ELF-1 (cell line): ENCODE measurements at places on chromosomes 6 and 20.

DNA sequence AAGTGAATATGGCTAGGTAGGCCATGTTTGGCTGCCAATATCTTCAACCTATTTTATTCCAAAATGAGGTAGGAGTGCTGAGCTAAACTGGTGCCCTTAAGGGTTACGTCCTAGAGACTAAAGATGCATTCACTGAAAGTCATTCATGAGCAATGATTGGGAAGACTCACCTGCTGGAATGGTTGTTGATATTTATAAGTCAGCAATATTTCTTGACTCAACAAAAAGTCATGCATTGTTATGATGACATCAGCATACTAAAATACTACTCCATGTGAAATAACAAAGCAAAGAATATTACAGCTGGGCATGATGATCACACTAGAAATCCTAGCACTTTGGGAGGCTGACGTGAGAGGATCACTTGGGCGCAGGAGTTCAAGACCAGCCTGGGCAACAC, 17.6 kb upstream of the NUP153 start:
- DNase-seq, result no peak

GRCh38 chr6:87697581-87698546, 4.2 kb downstream of the AKIRIN2 start:
- DNase-seq, result no peak

- no peak for DNase-seq
Measured at GRCh38 chr6:144219056-144219685, 66.0 kb upstream of the UTRN start.

GRCh38 chr6:15023448-15023847, 222.4 kb upstream of the JARID2 start:
- no peak for DNase-seq

- no peak for DNase-seq
Measured at GRCh38 chr20:49575551-49576060, 7.7 kb upstream of the PTGIS start.

DNA sequence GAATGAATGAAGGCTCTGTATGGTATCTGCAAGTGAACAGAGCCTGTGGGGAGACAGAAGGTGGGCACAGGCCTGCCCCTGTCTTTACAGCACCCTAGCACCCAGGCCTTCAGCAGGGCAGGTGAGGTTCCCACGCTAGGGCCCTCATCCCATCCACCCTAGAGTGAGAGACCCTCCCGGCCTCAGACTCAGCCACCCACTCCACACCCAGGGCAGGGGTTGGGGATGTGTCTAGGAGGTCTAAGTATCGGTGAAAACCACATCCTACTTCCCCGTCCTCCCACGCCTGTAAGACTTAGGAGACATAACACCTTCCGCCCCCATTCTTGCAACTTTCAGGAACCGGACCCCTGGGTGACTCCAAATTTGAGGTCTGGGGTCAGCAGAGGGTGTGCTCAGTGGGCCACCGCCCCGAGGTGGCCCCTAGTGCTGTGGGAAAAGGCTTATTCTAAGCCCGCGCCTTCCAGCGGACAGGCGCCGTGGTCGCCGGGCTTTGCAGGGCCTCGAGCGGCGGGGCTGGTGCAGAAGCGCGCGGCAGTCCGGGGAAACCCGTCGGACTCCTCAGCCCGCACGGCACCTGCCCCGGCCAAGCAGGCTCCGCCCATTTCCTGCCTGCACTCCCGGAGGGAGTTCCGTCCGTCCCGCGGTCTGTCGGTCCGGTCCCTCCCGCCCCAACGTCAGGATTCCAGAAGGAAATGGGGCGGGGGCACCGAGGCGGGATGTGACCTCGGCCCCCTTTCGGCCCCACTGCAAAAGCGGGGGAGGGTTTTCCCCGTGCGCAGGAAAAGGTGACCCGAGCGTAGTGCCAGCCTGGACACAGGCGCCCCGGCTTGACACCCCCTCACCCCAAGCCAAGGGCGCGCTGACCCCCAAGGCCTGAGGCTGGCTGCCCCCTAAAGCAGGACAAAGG, 868 bp downstream of the SAMD10 start:
- DNase-seq, result peak; percentile 74

GRCh38 chr6:169250660-169251059, 3.0 kb downstream of the THBS2 start:
- peak; percentile 23 for DNase-seq
